ENCODE measurements at places on chromosomes 12 and 14.

- DNase-seq: peak; percentile 85
These were observed 28.9 kb upstream of the MAPKAPK5 start for GRCh38 chr12:111812881-111813741.

DNA sequence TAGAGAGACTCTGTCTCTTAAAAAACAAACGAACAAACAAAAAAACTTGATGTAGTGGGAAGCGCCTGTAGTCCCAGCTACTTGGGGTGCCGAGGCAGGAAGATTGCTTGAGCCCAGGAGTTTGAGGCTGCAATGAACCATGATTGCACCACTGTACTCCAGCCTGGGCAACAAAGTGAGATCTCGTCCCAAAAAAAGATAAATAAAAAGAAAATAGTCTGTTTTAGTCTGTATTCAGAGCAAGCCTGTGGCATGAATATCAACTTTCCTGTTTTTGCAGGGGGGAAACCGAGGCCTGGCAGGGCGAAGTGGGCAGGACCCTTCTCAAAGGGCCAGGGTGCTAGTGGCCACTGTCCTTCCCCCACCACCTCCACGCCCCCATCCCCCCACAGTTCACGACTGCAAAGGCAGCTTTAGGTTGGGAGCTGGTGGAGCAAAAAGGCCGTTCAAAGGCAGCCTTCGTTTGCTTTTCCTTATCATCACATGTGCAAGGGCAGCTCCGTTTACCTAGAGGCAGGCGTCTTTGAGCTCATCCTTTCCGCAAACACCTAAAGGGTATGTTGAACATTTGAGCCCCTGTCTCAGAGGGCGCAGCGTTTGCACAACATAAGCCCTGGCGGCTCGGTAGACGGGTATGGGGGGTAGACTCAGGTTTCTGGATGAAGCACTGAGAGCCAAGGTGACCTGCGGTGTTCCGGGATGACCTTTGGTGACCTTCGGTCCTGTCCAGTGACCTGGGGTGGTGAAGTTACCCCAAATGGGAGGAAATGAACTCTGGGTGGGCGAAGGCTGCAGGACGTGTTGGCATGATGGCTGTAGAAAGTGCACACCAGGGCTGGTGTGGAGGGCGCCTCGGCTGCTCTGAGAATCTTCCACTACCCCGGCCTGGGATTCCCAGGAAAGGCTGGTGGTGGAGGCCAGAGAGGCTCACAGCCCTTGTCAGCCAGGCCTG, 8.7 kb upstream of the MEG3 start:
- no peak for DNase-seq

GRCh38 chr14:105526776-105527380, 495 bp downstream of the TMEM121 start:
- no peak for DNase-seq

- peak; percentile 68 for DNase-seq
These were observed 19.8 kb downstream of the KRT80 start for GRCh38 chr12:52171950-52172512.

DNA sequence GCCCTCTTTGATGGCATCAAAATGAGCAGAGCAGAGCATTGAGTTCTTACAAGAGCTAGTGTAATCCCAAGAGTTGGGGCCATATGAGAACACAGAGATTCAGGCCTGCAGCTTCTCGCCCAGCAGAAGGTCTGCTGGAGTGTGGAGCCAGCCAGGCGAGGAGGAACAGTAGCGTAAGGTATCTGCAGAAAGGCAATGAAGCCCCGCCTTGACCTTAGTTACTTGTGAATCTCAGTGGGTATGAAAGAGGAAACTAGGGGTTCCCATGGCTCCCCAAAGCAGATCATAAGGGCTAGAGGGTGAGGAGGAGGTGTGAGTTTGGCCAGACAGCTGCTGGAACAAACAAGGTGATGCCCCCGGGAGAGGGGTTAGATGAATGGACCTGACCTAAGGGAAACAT, 49.4 kb downstream of the SLC8A3 start:
- no peak for DNase-seq

DNA sequence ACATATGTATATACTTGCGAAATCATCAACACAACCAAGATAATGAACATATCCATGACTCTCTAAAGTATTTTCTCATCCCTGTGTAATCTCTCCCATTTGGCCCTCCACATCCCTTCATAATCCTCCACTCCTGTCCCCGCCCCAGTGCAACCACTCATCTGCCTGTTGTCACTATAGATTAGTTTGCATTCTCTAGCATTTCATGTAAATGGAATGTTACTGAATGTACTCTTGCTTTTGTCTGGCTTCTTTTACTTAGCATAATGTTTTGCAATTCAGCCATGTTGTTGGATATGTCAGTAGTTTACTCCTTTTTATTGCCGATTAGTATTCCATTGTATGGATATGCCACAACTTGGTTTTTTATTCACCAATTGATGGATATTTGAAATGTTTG, 99.1 kb downstream of the BICD1 start:
- no peak for DNase-seq

DNA sequence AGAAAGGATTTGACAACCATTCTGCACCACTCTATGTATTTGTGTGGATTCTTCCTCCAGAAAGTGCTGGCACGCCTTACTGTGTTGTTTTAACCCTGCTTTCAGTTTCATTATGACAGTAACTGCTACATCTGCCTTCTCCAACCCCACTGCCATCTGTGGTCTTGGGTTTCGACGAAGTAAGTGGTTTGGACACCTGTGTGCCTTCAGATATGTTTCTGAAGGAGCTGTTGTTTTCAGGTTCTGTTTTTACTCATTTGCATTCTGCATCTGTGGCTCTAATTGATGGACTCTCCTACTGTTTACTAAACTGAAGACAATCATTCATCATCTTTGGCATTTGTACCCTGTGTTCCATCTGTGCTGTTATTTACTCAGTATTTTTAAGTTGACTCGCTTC, 4.1 kb downstream of the TSHR start:
- DNase-seq: no peak

- DNase-seq: no peak
These were observed 53.9 kb downstream of the EMP1 start for GRCh38 chr12:13250416-13250815.

DNA sequence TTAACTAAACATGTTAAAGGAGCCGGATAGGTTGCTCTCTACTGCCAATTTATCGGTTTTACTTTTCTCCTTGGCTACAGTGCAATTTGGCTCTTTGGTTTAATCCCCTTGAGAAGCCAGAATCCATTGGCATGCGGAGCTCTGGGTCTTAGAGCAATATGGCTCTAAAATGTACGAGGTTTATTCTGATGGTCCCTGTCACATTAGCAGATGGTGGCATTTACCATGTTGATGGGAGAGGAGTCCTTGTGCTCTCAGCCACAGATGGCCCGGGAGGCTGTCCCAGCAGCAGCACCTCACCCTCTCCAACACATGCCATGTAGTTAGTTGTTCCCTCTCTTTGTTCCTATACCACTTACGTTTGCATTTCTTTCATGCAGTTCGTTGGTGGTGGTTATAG, 179.7 kb downstream of the RGS6 start:
- no peak for DNase-seq

DNA sequence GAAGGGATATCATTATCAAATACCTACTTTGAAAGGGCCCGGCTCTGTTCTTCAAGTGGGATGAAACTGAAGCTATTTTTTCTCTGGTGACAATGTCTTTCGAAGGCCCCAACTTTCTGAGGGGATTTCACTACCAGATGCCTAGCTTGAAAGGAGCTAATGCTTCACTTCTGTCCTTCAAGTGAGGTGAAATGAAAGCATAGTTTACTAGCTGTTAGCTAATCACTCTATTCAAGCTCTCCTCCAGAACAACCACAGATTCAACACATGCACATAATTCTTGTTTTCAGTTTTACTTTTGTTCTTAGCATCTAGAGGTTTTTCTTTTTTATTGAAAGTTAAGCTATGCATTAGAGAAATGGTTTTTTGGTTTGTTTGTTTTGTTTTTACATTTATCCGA, 571.4 kb downstream of the NOVA1 start:
- DNase-seq: no peak

- DNase-seq: no peak
These were observed 11.2 kb upstream of the SH2B3 start for GRCh38 chr12:111394480-111394879.

GRCh38 chr12:49733219-49734017, 7.9 kb upstream of the TMBIM6 start:
- no peak for DNase-seq
